ENCODE measurements at places on chromosomes 12 and 14.

DNA sequence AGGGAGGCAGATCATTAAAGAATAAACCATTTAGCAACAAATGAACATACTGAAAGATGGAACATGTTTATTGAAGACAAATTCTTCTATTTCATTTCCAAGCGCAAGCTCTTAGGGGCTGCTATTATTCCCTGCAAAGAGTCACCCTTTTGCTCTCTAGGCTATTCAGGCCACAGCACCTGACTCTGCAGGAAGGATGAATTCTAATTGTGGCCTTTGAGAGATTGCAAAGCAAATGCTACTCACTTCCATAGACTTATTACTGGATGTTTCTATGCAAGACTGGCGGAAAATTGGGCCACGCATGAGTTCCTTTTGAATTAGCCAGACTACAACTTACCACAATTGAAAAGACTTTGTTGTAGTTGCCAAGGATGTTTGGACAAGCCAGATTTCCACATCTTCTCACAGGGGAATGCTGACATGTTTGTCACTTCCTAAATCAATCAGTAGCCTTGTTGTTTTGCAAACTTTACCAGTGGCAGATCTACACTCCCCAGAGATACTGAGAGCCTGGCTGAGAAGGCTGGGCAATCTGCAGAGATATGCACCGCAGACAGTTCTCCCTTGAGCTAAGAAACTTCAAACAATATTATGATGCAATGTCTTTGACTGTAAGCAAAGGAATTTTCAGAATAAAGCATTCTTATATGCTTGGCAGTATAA lies 334.3 kb upstream of the SYT1 start:
- peak; percentile 58 for DNase-seq

DNA sequence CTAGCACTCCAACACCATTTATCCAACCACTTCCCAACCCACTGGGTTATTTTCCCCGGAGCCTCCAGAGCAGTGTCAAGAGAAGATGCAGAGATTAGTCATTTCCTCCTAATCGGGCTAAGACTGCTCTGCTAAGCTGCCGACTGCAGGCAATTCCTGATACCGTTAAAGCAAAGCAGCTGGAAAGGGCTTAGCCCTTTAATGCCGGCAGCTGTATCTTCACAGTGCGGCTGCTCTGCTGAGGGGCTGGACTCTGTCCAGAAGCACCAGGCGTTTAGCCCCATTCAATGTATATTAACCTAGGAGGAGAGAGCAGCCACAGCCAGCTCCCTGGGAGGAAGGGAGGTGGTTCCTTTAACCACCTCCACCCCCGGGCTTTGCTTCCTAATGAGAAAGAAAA lies 11.1 kb downstream of the AQP6 start:
- DNase-seq: peak; percentile 91

- peak; percentile 88 for DNase-seq
These were observed 23.3 kb downstream of the DMAC2L start for GRCh38 chr14:50335389-50335788.

DNA sequence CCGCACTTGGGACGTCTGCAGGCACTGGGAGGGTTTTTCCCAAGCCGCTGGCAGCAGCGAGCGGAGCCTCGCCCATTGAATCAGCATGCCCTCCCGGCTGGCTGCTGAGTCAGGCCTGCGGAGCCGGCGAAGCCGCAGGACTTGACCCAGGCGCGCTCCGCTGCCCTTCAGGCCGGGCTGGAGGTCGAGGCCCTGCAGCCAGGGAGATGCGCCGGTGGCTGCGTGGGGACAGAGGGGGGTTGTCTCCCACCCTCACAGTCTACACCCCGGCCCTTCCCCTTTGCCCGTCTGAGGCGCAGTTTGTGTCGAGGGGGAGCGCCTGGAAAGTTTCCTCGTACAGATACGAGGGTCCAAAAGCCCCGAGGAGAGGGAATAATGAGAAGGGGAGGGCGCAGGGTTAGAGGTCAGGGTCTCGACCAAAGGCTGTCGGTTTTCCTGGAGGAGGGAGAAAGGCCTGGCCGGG lies 759 bp upstream of the KLC1 start:
- DNase-seq: peak; percentile 91

- no peak for DNase-seq
These were observed 83.7 kb downstream of the LMNTD1 start for GRCh38 chr12:25469368-25469767.

GRCh38 chr14:84254290-84254689 lies 1275.7 kb upstream of the FLRT2 start:
- DNase-seq: peak; percentile 59

DNA sequence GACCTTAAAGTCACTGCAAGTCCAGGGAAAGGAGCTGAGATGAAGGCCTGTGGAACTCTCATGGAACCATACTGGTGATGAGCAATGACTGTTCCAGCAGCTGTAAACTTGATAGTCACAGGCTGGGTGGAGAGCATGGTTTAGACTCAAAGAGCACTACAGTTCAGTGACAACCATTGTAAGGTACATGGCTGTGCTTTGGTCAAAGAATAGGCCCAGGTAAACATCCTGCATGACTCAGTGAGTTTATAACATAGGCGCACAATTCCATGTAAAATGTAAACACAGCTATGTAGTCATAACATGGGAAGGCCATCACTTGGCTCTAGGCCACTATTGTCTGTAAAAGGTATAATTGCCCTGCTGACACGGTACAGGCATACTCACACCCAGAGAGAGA lies 119.3 kb upstream of the FSCB start:
- DNase-seq: no peak

- DNase-seq: peak; percentile 74
These were observed 244.1 kb downstream of the FBXL14 start for GRCh38 chr12:1350055-1350933.

DNA sequence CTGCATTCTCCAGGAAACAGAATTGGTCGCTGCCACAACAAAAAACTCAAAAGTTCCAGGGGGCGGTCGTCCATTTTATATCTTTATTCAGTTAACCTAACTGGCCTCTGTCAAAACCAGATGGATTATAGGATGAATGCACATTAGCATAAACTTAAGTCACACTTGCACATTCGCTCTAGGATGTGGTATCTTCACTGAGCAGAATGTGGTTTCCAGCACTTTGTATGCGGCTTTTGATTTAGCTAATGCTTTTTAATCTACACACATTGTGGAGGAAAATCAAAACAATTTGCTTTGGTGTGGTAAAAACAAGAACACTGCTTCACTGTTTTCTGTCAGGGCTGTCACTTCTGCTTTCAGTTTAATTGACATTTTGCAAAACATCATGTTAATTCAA lies 4.5 kb downstream of the TAS2R50 start:
- DNase-seq: no peak

GRCh38 chr12:108234158-108234557 lies 105.0 kb downstream of the CMKLR1 start:
- DNase-seq: no peak

DNA sequence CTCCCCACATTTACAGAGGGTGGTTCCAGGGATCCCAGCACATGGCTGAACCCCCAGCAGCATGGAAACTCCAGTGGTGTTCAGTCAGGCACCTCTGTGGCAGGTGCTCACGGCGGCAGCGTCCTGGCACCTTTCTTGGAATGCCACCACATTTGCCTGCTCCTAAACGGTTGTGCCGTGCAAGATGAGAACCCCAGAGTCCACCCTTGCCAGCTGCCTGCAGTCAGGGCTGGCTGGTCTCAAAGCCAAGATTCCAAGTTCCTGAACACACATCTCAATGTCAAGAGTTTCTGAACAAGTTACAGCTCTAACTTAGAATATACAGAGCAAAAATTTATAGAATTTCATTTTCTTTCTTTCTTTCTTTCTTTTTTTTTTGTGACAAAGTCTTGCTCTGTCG lies 38.7 kb downstream of the DDX51 start:
- no peak for DNase-seq

DNA sequence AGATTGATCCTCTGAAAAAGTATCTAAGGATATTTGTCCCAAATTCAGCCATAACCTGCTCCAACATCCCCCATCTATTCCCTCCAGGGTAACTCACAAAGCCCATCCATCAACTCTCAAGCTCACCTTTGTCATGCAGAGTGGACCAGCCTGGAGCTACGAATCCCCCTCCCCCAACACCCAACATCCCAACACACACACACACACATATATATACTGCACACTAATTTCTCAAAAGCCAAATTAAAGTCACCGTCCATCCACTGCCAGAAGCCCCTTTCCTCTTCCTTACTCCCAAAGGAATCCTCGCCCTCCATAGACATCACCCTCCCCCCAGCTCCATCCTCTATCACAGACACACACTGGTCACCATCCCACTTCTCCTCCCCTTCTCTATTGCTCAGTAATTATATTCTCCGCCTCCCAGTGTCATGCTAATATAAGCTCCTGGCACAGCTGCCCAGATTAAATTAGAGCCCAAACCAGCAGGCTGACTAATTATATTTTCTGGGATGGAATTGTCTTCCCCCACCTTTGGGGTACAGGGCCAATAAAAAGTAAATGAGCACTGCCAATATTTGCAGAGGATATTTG lies 13.5 kb upstream of the TESPA1 start:
- DNase-seq: no peak

GRCh38 chr12:61250303-61250702 lies 1009.9 kb upstream of the USP15 start:
- DNase-seq: no peak
